Activated T-cell treated with anti-CD3 and anti-CD28 coated beads, Interleukin-2, amount 50 U/mL, for 48 hours (primary cell): ENCODE measurements at places on chromosomes 6 and 20.

GRCh38 chr20:15031546-15032351 is 694.3 kb upstream of the FLRT3 start:
- no peak for DNase-seq

DNA sequence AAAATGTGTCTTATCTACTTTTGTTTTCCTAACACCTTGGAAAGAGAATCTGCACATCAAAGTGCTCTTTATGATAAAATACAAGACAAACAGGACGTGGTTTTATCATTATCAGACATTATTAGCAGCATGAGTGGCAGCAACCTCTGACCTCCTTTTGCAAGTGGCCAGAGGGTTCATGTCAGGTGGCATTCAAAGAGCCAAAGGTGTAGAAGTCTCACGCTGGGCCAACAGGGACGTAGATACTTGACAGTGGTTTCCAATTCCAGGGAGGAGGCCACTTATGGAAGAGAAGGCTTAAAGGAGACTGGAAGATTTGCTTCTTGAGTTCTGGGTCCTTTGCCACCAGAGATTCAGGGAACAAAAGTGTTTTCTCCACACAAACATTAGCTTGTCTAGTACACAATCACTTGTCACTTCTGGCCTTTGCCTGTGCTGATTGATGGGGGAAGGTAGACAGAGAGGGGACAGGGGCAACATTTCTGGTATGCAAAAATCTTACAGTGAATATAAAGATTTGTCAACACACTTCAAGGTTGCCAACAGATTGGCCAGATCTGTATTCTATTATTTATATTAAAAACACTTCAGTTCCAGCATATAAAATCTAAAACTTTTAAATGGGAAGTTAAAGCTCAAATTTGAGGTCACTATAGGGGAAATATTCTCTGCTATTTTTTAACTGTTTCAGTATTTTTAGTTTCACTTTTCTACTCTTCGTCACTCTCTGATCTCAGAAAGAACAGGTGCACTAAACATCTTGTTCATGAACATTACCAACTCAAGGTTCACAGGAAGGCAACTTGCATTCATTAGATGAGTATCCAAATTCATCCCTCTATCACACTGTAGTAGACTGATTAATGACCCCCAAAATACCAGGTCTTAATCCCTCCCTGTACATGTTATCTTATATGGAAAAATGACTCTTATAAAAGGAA is 52.1 kb upstream of the FBXO30 start:
- no peak for DNase-seq

- no peak for DNase-seq
Observed at GRCh38 chr20:6026051-6026450, 27.8 kb downstream of the LRRN4 start.

GRCh38 chr6:38640216-38640909 is 634 bp upstream of the BTBD9 start:
- DNase-seq = no peak

DNA sequence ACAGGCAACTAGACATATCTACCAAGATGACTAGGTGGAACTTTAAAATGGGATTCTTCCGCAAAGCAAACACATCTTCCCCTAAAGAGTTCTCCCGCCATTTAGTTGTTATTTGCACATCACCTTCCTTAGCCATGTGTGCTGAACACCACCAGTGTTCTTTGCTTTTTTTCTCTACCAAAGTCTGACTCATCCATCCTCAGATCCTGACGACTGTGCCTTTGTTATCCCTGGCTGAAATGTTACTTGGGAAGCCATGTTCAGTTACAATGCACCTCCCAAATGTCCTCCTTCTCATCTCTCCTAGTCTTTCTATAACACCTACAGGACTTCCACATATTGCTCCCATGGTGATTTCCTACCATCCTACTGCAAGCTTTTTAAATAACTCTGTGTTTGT is 593.5 kb upstream of the ARID1B start:
- DNase-seq = no peak

GRCh38 chr20:24576447-24576846 is 107.0 kb downstream of the SYNDIG1 start:
- no peak for DNase-seq

GRCh38 chr6:12013307-12013719 is 1.2 kb downstream of the HIVEP1 start:
- DNase-seq = no peak

DNA sequence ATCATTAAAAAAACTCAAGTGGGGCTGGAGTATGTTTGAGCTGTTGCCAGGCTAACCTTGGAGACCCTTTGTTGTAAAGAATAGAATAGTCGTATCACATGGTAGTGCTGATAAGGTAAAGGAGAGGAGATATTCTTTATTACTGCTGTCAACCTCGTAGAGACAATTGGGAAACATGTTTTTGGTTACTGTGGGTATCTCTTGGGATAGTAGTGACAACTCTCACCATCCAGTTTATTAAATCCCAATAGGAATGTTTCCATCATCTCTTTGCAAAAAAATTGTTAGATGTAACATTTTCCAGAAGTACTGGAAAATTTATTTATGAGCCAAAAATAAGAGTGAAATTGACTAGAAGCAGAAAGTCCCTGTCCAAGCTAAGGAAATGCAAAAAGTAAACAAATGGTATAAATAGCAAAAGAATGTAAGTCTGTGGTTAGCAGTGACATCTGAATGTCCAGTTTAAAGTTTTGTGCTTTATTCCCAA is 829.3 kb upstream of the CITED2 start:
- DNase-seq = no peak

DNA sequence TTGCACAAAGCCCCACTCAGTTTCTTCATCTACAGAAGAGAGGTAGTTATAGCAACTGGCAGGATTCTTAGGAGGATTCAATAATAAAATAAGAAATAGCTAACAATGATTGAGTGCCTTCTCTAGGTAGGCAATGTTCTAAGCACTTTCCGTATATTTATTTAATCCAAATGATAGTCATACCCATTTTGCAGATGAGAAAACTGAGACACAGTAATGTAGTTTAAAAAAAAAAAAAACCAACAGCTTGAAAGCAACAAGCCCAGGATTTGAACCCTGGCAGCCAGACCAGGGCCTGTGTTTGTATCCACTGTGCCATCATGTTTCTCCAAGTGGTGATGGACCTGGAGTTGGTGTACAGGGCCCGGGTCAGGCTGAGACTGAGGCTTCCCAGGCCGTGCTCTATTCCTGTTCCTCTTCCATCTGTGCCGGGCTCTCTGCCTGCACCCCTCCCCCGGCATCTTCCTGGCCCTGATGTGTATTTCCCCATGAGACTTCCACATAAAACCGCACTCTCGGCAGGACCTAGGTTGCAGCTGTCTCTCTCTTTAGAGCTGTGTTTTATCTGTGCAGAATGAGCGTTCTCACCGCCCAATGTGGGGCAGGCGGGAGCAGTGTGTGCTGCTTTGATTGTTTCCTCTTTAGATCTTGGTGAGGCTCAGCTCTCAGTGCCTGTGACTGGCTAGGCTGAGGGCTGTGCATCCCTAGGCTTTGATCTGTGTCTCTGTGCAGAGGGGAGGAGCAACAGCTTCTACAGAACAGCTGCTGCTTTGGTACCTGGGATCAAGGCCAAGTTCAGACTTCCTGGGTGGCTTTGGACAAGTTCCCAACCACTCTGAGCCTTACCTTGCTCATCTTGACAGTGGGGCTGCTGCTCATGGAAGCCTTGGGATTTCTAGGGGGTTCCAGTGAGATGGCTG is 49.5 kb downstream of the TOX2 start:
- DNase-seq = peak; percentile 30

DNA sequence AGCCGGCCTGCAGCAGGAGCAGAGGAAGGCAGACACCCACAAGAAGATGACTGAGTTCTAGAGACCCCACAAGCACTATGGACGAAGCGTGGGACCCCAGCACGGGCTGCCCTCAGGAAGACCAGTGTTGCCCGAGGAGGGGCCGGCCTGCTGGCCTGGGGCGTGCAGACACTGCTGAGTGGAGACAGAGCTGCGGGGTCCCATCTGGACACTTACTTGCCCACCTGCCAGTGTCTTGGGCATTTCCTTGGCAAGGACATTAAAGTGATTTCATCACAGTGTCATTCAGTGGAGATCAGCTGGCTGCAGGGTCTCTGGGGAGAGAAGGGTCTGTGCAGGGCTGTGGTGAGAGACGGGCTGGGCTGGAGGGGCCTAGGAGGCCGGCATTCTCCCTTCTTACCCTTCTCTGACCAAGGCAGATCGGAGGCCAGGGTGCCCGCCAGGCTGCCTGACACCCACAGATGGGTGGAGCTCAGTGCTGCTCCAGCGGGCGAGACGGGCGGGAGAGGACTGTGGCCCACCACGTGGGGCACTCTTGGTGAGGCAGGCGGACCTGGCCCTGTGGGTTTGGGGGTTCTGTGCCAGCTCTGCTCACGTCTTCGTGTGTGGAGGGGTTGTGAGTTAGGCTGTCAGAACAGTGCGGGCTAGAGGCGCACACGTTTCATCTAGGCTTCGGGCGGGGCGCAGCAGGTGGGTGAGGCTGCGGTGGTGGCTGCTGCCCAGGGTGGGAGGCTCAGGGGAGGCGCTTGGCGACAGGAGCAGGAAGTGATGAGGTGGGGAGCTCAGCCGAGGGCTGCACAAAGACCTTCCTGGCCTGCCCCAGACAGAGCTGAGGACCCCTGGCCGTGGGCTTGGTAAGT is at the start of gene LIME1:
LIME1 (plus strand) TSS at position 806 of the 860 bp plus-strand sequence. CDS start 886 bp downstream, outside the sequence.
- DNase-seq = peak; percentile 77

DNA sequence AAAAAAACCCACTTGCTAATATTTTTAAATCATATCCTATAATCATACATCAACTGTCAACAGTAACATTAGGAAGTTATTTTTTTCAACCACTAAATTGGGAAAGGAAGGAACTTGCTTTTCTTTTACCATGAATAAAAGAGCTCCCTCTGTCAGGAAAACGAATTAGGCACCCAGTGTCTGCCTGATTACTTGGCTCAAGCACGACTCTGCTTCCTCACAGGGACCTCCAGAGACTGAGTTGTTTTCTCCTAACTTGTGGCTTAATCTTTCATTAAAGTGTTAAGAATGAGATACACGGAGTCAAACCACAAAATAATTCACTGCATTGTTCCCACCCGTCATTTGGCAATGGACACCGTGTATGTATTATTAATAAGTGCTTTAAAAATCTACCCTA is 1405.1 kb upstream of the EYS start:
- no peak for DNase-seq

DNA sequence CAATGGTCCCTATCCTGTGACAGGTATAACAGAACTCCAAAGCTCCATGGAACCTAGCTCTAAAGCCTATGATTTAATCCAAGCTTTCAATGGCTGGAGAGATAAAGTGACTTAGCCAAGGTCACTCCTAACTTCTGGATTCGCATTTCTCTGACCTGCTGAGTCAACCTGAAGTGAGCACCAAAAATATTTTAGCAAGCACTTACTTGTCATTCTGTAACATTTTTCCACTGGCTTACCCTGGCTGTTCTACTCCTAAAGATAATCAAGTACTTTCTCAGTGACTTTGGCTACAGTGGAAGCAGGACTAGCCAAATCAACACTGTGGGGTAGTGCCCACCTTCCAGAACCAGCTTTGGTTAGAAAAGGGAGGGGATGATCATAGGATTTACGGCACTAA is 188.3 kb downstream of the OGFRL1 start:
- no peak for DNase-seq

DNA sequence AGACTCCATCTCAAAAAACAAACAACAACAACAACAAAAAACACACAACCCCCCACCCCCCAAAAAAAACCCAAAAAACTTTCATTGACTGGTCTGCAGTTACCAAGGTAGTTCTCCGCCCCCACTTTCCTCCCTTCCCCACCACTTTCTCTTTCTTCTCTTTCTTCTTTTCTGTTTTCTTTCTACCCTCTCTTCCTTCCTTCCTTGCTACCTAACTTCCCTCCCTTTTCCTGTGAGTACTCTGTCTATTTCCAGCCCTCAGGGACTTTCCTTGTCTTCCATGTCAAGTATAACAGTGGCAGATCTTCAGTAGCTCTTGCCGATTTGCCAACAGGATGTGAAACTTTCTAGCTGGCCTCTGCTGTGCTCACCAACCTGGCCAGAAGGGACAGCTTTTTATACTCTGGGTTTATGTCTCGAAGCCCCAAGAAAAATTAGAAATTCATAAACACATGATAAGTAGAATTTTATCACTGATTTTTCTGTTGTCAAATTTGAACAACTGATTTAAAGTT is 399.5 kb downstream of the QKI start:
- DNase-seq = no peak

DNA sequence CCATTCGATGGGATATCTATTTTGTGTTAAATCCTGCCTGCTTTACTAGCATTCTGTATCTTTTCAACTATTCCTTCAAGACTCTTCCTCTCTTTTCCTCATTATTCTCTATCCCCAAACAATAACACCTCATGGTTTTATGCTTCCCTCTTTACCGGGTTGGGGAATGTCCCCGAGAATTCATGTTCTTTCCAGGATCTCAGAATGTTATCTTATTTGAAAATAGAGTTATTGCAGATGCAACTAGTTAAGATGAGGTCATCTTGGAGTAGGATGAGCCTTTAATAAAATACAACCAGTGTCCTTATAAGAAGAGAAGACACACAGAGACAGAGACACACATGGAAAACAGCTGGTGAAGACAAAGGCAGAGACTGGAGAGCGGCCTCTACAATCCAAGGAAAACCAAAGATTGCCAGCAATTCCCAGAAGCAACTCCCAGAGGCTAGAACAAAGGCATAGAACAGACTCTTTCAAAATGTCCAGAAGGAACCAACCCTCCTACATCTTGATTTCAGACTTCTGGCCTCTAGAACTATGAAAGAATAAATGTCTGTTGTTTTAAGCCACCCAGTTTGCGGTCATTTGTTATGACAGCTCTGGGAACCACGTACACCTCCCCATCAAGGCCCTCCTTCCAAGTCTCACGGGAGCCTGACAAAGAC is 126.8 kb upstream of the TNFAIP3 start:
- no peak for DNase-seq
